ENCODE measurements at places on chromosomes 1 and 21. TPM values are rescaled to one million over a fixed set of nuclear protein-coding genes. Genes with fewer than 3 reads are reported as not detected.

DNA sequence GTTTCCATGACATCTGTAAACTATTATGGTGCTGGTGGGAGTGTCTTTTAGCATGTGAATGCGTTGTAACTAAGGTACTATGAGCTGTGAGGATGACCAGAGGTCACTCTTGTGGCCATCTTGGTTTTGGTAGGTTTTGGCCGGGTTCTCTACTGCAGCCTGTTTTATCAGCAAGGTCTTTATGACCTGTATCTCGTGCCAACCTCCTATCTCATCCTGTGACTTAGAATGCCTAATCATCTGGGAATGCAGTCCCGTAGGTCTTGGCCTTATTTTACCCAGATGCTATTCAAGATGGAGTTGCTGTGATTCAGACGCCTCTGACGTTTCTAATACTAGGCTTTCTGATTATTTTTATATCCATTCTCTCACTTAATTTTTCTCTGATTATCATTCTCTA is 9.4 kb downstream of the NCAM2 start:
- no peak for DNase-seq

GRCh38 chr1:173903827-173904531 is 13.1 kb downstream of the SERPINC1 start:
- DNase-seq, result no peak

DNA sequence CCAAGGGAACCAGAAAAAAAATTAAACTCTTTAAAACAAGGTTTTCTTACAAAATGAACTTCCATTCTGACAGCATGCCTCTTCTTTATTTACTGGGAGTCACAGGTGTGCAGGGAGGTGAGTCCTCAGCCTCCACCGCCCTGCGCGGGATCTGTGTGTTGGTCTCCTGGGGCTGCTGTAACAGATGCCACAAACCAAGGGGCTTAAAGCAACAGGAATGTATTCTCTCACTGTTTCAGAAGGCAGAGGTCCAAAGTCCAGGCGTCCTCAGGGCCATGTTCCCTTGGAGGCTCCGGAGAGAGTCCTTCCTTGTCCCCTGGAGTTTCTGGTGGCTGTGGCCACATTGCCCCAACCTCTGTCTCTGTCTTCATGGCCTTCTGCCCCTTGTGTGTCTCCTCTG is 123.6 kb upstream of the C1orf174 start:
- DNase-seq, result no peak

DNA sequence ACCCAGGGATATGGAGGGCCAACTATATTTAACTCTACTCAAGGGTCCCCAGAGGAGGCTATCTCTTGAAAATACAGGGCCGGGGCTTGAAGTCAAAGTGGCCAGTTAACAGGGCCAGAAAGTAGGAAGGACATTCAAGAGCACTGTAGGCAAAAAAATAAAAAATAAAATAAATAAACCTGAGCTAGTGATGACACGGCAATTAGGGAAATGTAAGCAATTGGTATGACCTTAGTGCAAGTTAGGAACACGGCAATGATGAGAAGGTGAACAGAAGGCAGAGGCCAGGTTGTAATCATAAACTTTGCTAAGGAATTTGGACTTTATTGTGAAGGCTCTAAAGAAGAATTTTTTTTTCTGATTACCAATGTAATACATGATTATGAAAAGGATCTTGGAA is 3.4 kb upstream of the B3GALNT2 start:
- DNase-seq, result no peak

DNA sequence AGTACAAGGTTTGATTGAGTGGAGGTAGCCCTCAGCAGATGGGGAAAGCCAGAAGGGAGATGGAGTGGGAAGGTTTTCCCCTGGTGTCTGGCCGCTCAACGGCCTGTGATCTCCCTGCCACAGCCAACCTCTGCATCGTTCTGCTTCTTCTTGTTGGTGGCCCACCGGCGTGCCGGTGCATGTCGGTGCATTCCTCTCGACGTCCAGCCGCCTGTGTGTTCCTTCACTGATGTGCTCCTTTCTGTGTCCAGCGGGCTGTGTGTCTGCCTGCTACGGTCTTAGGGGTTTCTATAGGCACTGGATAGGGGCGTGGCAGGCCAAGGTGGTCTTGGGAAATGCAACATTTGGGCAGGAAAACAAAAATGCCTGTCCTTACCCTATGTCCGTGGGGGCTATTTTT is 101.0 kb downstream of the XPR1 start:
- DNase-seq, result no peak

DNA sequence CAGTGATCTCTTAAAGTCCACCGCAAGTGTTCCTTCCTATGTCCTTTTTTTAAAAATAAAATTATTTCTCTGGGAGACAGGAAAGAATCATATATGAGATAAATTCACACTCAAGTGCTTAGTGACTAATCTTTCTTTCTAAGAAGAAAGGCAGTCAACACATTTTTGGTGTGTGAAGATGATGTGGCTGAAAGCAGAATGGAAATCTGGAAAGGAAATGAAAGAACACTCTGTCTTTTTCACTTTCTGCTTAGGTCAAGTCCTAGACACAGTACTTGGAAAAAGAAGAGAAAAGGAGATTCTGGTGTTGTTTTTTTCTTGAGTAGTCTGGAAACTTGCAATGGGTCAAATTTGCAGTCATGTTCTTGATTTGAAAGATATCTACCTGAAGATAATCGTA is 45.5 kb upstream of the PRRX1 start:
- no peak for DNase-seq

- no peak for DNase-seq
These were observed 787 bp upstream of the GIPC2 start for GRCh38 chr1:78044796-78045562.

GRCh38 chr1:9591669-9592509 is 3.2 kb downstream of the TMEM201 start:
- peak; percentile 86 for DNase-seq

GRCh38 chr1:923131-923990 is at the start of gene SAMD11:
TSS of gene SAMD11 (plus strand) at chr1:923923. CDS start at chr1:924432, 509 bp downstream.
- peak; percentile 94 for DNase-seq

GRCh38 chr21:15826908-15827601 is 97.3 kb downstream of the USP25 start:
- DNase-seq, result no peak

DNA sequence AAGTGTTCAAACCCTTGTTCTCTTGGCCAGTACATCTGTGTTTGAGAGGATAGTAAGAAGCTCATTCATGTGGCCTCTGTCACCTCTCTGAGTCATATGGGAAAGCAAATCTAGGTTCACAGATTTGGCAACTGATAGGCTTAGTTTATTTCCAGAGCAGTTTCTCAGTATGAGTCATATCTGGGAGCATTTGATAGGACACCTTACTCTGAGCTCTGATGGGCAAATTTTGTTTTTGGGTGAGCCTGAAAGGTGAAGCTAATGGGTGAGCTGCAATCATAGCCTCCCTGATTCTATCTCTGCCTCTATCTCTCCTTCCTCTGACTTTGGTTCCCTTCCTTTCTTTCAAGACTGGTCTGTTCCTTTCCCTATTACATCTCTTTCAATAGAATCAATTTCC is 134.4 kb downstream of the S1PR1 start:
- no peak for DNase-seq

DNA sequence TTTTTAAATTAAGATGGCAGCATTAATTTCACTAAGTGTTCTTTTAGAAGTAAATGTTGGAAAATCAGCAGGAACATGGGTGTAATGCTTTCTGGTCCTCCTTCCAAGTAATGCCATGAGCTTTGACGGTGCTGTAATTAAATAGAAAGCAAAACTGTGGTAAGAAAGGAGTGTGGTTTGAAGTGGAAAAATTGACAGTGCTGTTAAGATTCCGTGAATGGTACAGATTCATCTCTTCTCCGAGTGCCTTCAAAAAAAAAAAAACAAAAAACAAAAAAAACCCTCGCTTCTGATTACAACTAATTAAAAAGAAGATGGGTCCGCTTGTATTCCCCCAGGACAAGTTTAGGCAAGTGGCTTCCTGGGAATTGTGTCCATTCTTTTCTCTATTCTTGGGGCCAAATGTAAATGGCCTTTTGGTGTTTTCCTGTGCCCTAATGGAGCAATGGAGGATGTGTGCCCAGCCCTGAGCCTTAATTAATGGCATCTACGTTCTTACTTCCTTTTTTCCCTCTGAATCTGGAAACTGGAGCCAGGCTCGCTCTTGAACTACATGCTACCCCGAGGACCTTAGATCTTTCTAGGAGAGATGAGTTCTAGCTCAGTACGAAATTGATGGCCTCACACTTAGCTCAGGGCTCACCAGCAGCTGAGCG is 5.1 kb downstream of the LMO4 start:
- no peak for DNase-seq

DNA sequence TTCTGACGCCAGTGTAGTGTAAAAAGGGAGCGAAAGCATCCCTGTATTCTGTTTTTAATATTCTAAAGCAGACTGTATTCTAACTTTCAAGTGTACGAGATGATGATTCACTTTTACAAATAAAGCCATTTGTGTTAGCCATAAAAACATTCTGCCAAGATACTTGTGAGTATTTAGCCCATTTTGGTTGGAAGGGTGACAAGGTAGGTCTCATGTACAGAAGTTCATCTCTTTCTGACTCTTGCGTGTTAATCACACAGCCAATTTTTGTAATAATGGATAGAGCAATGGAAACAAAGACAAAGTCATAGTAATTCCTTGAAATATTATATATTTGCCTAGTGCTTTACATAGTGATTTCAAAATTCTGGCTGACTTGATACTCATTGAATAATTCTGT is 125.3 kb upstream of the GREM2 start:
- DNase-seq, result no peak

The SPTA1 gene
- 0.55 TPM for total RNA-seq

The FNBP1L gene
- total RNA-seq, result 22.8 TPM

The IQCC gene
- total RNA-seq, result 0.67 TPM

The WNT2B gene
- 3.9 TPM for total RNA-seq

The SAMSN1 gene
- total RNA-seq, result 42.4 TPM

The CD101 gene
- total RNA-seq, result 1.5 TPM

The SPRR2D gene
- not detected for total RNA-seq
